ENCODE measurements at places on chromosomes 16 and 17. TPM values are rescaled to one million over a fixed set of nuclear protein-coding genes. Genes with fewer than 3 reads are reported as not detected.

Gene RFWD3
- total RNA-seq, result 36.9 TPM

Gene CCDC92B
- total RNA-seq, result 1.9 TPM

- no peaks in the 10 kb centered on the region for H3K27me3 ChIP-seq
- DNase-seq, result no peak
- no peaks in the 10 kb centered on the region for H3K4me1 ChIP-seq
These were observed 13.6 kb downstream of the CHD9 start for GRCh38 chr16:53068423-53068833.

DNA sequence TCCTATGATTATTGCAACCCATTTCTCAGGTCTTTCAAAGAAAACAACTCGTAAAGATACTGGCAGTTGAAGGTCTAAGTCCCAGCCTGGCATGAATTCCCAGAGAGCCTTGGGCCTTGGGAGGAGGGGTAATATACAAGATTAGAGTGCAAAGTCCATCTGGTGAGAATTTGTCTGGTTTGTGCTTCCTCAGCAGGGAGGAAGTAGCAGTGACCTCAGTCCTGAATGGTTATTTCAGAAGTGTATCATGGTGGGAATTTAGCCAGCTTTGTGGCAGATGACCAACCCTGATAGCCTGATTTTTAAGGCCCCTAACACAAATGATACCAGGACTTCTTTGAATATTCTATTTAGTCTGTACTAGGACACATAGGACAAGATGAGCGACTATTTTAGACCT lies 151.2 kb upstream of the TBX2 start:
- no peak for DNase-seq
- no peaks in the 10 kb centered on the region for H3K36me3 ChIP-seq
- no peak overlapping the region for H3K4me3 ChIP-seq
- H3K4me1 ChIP-seq, result no peaks in the 10 kb centered on the region
- H3K27me3 ChIP-seq, result no peaks in the 10 kb centered on the region
